ENCODE measurements at places on chromosomes 7 and 10.

DNA sequence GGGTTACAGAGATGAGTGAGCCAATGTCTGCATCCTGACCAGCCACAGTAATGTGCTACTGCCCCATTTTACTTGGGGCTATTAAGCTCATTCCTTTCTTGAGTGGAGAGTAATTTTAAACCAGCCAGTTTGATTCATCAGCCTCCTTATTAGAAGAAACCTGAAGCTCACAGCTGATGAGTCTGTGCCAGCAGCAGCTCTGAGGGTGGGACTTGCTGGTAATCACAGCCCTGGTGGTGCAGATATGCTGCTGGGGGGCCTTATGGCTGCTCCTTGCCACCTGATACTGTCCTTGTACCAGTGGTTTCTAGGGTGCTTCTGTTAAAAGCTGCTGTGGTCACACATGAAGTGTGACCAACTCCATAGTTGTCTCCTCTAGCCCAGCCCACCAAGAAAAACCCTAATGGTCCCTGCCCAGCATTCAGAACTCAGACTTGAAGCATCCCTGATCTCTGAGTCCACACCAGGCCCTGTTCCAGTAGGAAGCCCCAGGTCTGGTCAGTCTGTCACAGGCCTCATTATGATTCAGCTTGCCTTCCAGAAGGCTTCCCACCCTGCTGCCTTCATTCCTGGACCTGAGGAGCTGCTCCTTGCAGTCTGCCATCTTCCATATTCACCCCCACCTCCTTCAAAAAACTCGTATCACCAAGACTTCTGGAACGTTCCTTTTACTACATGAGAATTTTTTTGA, 28.9 kb upstream of the RBM20 start:
- DNase-seq, result no peak

DNA sequence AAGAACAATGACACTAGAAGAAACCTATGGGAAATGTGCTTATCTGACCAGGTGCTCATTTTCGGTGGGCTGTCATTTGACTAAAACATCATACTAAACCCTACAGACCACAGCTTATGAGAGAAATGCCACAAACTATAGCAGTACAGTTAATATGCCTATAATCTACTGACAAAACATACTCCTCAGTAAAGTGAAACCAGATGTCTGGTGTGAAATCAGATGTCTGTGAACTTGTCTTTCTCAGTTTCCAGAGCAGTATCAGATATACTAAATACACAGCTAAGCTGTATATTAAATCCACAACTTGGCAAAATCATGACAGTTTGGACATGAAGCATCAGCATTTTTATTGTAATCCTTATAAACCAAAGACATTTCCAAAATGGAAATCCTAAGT, 3.3 kb downstream of the IMMP2L start:
- no peak for DNase-seq

DNA sequence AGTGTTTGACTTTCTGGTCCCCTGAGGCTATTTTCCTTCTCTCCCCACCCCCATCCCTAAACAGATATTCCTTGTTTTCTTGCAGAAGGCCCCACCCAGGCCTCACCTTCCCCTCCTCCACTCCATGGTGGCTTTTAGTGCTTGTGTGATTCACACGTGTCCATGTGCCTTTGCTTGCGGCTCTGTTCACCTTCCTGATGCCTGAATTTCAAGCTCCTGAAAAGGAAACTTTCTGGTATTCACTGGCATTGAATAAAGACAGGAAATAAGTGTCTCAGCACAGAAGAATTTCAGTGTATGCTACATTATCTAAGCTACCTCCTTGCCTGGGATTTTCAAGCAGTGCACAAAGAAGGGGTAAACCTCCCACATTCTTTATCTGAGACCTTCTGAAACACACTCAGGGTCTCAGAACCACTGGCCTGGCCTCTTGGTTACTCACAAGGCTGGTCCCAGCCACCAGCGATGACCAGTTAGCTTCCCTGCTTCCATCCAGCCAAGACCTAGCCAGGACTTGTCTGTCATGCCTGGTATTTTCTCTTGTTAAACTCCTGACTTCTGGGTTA, 17.2 kb upstream of the UBE2H start:
- DNase-seq, result no peak

GRCh38 chr10:42367532-42368230, 270.7 kb downstream of the ZNF33B start:
- no peak for DNase-seq

Data from Kasumi-1 (cell line).